ENCODE measurements at places on chromosomes 2 and 18.

DNA sequence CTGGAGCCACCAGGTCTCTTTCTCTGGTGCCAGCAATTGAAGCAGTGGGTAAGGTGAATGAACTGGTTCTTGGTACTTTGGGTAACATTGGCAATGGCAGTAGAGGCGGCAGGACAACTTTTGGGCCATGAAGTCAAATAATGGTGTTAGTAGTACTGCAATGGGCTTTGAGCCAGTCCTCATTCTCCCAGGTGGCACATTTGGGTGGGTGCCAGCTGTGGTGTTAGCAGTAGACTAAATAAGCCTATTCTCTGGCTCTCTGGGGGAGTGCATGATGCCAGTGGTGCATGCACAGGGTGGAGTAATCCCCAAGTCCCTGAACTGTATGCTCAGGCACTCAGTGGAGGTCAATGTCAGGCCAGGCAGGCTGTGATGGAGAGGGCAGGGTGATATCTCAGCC is 120.2 kb upstream of the LRRTM4 start:
- DNase-seq: no peak

DNA sequence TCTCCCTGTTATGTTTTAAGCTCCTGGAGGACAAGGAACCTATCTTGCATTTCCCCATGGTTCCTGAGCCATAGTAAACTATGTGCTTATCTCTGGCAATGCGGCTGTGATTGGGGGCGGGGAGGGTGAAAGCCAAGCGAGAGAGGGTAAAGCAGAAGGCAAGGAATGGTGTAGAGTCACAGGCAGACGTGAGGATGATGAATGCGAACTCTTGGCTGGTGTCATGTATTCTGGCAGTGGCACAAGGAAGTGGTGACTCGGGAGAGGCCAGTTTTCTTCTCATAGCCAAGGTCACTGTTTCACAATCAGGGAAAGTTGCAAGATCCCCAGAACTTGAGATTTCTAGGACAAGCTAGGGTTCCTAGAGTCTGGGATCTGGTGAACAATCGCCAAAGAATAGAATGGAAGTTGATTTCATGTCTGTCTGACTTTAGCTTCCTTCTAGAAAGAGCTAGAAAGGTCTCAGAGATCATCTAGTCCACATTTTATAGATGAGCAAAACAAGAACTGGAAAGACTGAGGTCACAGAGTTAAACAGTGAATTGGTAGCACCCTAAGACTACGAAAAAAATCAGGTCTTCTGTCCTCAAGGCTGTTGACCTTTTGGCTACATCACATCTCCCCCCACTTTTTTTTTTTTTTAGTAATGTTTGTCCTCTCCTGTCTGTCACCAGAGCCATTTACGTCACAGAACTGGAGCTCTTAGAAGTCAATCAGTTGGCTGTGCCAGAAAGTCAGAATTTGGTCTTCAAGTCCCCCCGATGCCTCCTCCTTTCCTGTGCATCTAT is 137.0 kb downstream of the BCL11A start:
- no peak for DNase-seq

DNA sequence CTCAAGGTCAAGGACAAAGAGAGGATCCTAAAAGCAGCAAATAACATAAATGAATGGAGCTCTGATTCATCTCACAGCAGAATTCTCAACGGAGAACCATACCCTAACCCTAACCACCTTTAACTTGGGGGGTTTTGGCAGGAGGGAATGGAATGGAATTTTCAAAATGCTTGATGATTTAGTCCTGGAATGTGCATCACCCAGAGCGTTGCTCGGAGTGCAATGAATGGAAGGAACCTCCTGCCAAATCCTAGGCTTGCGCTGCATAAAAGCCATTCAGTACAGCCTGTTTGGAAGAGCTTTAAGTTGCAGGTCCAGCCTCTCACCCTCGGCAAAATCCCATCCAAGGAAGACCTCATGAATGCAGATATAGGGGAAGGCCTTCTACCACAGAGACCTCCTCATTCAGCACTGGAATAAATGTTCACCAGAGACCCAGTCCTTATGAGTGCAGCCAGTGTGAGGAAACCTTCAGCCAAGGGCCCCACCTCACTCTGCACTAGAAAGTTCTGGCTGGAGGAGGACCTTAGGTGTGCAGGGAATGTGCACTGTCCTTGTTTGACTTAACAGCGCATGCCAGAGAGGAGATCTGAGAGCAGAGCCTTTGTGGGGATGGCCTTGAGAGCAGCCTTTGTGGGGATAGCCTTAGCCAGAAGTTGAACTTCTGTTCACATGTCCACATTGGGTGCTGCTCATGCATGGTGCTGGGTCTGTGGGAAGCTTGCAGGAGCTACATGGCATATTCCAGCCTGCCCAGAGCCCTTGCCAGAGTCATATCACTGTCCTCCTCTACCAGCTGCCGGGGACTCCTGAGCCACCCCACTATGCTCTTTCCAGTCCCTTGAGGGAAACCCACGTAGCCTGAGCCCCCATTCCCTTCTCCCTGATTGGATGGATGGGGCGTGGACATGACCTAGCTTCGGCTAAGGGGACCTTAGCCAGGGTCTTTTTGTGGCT is 30.5 kb downstream of the ASB1 start:
- no peak for DNase-seq

DNA sequence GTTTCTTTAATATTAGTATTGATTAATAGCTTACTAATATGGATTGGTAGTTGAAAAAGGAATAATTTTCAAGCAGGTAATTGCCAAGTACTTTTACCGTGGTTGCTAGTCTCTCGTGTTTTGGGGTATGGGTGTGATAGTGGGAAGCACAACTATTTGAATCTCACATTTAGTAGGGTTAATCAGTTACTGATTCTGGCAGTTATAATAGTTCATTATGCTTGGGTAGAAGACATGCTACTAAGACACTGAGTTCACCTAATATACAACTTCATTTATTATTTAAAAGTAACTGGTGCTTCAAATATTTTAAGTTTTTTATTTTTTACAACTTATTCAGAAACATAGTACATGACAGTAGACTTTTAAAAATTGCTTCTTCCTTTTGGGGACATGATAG is 33.5 kb downstream of the SOCS6 start:
- DNase-seq: no peak

GRCh38 chr2:140808820-140809219 is 1322.0 kb downstream of the LRP1B start:
- DNase-seq: no peak

GRCh38 chr2:1881998-1882397 is 137.7 kb upstream of the PXDN start:
- DNase-seq: no peak

- DNase-seq: no peak
Measured at GRCh38 chr2:241686324-241686649, 328 bp downstream of the DTYMK start.

- no peak for DNase-seq
Measured at GRCh38 chr2:56522605-56523089, 338.9 kb downstream of the CCDC85A start.

DNA sequence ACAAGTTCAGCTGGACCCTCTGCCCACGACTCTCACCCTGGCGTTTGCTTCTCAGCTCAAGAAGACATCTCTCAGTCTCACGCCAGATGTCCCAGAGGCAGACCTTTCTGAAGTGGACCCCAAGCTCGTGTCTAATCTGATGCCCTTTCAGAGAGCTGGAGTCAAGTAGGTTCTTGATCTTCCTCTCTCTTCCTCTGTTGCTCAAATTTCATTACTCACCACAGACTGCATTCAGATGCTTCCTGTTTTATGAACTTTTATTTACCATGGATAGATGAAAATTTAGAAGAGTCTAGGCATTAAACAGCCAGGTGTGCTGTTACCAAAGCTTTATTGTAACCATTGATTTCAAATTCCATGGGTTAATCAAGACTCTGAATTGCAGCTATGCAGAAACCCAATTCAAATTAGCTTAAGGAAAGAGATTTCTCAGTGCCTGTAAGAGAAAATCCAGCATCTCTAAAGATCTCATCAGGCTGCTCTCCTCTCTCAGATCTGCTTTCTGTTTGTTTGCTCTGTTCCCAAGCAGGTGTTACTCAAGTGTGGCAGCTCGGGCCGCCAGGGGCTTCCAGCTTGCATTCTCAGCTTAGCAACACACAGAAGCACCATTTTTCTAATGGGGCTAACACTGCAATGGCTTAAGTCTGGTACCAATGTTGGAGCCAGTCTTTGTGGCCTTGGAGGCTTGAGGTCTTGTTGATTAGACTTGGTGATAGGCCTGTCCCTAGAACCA is 16.5 kb downstream of the SMARCAL1 start:
- DNase-seq: no peak

GRCh38 chr2:209422191-209422754 is 1.6 kb upstream of the MAP2 start:
- DNase-seq: no peak

DNA sequence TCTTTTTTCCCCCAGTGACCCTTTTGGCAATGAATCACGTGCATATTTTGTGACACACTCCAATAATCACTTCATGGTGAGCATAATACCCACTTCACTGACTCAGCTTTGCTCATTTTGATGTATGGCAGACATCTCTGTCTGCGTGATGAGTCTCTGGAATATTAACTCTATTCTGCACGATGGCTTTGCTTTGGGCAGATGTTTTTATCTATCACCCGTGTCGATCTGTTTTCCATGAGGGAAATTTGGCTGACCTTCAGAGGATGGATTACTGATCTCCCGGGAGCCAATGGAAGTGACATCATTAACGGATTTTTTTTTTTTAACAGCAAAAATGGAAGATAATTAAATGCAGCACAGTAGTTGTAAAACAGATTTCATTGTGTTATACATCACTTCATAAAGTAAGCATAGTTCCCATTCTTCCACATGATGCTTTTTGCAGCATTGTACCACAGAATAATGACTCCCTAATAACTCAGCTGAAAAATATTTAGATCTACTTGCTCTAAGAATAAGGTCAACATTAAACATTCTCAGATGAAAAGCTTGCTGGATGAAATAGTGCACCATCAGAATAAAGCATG is 29.8 kb downstream of the CDC42EP3 start:
- DNase-seq: no peak

- DNase-seq: no peak
Measured at GRCh38 chr2:232563580-232563979, 13.1 kb downstream of the EIF4E2 start.

DNA sequence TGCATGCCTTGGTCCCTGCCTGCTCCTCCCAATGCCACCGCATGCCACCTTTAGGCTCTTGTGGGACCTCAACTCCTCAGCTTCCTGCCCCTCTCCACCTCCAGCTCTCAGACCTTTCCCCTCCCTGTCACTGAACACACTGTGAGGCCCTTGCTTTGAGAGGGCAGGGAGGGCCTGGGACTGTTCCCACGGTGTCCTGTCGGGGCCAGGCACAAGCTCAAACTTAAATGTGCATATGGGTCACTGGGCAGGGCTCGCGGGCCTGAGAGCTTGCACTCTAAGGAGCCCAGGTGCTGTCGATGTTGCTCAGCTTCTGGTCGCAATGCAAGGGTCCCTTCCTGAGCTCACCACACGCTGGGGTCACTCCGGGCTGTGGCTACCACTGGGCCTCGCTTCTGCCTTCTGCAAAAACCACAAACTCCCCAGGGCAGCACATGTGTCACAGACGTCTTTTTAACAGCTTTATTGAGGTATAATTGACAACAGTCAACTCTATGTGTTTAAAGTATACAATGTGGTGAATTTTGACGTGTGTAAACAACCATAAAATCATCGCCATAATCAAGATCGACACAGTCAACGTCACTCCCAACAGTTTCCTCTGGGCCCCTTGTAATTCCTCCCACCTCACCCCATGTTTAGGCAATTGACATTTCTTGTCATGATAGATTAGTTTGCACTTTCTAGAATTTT is 11.9 kb upstream of the B3GNT7 start:
- no peak for DNase-seq

Measured in occipital lobe (tissue), 3 donors.